ENCODE measurements at places on chromosomes 13 and 19. TPM values are rescaled to one million over a fixed set of nuclear protein-coding genes. Genes with fewer than 3 reads are reported as not detected.

GRCh38 chr19:531753-532560 is at the start of gene CDC34:
TSS of gene CDC34 (plus strand) at chr19:531760. CDS start at chr19:531932, 172 bp downstream.
- DNase-seq = no peak

Gene ANGPTL8
- not detected for total RNA-seq

DNA sequence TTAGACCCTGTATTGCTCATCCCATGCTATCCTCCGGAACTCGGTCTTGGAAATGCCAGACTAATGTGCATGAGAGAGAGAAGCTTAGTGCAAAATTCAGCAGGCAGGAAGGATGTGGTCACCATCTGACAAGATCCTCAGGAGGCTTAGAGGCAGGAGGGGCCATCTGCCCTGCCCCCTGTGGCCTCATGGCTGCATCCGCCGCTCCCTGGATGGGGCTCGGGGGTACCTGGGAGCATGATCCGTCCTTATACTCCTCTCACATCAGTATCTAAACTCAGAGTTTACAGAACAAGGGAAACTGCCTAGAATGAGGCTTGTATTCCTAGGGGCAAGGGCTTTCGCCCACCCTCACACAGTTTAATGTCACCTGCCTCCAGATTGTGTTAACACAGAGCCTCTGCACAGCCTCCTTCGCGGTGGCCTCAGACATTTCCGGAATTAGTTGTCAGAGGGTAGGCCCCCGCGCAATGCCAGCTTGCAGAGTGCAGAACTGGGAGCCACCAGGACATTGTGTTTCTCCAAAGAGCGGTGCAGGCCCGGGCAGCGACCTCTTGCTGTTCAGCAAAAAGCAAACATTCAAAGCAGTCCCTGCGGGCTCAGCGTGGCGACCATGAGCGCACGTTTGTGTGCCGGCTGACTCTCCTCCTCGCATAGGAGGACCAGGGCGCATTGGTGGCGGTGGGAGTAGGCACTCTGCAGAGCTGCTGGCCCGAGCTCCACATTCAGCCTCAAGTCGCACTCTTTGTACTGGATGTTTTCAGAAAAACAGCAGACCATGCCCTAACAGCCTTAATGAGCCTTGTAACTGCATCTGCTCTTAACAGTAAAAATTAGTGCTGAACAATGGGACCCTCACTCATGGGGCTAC is 39.1 kb downstream of the GPR12 start:
- no peak for DNase-seq

DNA sequence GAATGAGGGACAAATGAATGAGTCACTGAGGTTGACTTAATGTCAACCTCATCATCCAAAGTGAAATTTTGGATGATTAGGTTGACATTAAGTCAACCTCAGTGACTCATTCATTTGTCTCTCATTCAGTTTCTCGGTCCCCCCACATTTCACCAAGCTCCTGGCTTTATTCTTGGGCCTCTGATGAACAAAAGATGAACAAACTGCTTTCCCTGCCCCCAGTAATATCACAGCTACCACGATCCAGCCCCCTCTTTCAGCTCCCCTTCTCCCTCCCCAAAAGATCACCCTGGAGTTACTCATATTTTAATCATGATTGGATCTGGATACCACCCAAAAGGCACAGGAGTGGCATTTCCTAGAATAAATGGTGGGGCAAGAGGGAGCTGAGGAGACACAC is 10.8 kb downstream of the CEACAM18 start:
- no peak for DNase-seq

Gene EBI3
- total RNA-seq = 6.6 TPM

Gene PSG4
- total RNA-seq = not detected

Gene UHRF1
- 0.23 TPM for total RNA-seq

GRCh38 chr19:13284929-13285928 is 135.0 kb downstream of the IER2 start:
- DNase-seq = no peak

Gene SULT2A1
- 0.41 TPM for total RNA-seq
